Pulmonary artery endothelial cell (primary cell): ENCODE measurements at places on chromosomes 11 and 22. TPM values are rescaled to one million over a fixed set of nuclear protein-coding genes. Genes with fewer than 3 reads are reported as not detected.

Gene OR5B21
- not detected in 2 replicates for total RNA-seq

Gene PIWIL4
- 0.56 and 1.1 TPM in 2 replicates for total RNA-seq

Gene KLHL22
- 19.1 and 21.4 TPM in 2 replicates for total RNA-seq

Gene MPPED2
- not detected in 2 replicates for total RNA-seq
